Urinary bladder (tissue), 4 donors: ENCODE measurements at places on chromosomes 3 and 15. TPM values are rescaled to one million over a fixed set of nuclear protein-coding genes. Genes with fewer than 3 reads are reported as not detected.

LRRC31 gene
- not detected for total RNA-seq

GABRG3 gene
- total RNA-seq = 1.5 TPM

CHRD gene
- 9.1 TPM for total RNA-seq

AMIGO3 gene
- total RNA-seq = not detected

IGSF10 gene
- total RNA-seq = 23.2 TPM

RASGRF1 gene
- total RNA-seq = 0.48 TPM

TGM4 gene
- not detected for total RNA-seq

SUSD5 gene
- total RNA-seq = 3.0 TPM

SCAANT1 gene
- not detected for total RNA-seq

ECE2 gene
- not detected for total RNA-seq

TMEM44 gene
- total RNA-seq = 11.7 TPM

MAGEL2 gene
- 5.0 TPM for total RNA-seq

ACKR2 gene
- total RNA-seq = 6.8 TPM

RBM15B gene
- total RNA-seq = 17.1 TPM

CACNA1D gene
- total RNA-seq = 23.5 TPM

DUOXA2 gene
- 0.42 TPM for total RNA-seq

SLC12A1 gene
- total RNA-seq = not detected

SCN11A gene
- 11.8 TPM for total RNA-seq

ITIH3 gene
- 1.4 TPM for total RNA-seq

C2CD4A gene
- 0.11 TPM for total RNA-seq

CGNL1 gene
- total RNA-seq = 31.7 TPM

RGMA gene
- total RNA-seq = 3.4 TPM

C3orf85 gene
- total RNA-seq = not detected

ARHGAP11A gene
- total RNA-seq = 41.8 TPM

IL5RA gene
- total RNA-seq = 0.69 TPM

PLXNA1 gene
- 25.8 TPM for total RNA-seq

LTK gene
- total RNA-seq = 0.48 TPM

TFG gene
- total RNA-seq = 101 TPM

CCNB2 gene
- total RNA-seq = 18.2 TPM

CTSH gene
- 250 TPM for total RNA-seq

CD200R1 gene
- 7.5 TPM for total RNA-seq
